ENCODE measurements at places on chromosomes 13 and 19.

- DNase-seq, result no peak
These were observed 4.0 kb downstream of the TCF3 start for GRCh38 chr19:1648459-1648849.

DNA sequence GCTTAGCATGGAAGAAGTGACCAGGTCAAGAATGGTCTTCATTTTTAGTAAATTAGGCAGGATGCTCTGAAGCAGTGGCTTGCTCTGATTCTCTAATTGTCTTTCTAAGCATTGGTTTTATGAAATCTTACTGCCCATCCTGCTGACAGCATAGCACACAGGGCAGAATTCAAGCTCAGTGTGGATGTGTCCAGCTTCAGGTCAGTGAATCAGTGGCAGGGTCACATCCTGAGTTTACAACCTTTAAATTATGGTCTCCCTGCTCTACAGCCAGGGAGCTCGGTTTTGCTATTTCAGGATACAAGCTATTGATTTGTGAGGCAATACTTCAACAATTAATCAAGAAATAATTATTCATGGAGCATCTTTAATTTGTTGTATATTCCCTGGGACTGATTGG is 202.3 kb upstream of the RXFP2 start:
- no peak for DNase-seq

- no peak for DNase-seq
These were observed 124.0 kb upstream of the RNF113B start for GRCh38 chr13:98300956-98301641.

DNA sequence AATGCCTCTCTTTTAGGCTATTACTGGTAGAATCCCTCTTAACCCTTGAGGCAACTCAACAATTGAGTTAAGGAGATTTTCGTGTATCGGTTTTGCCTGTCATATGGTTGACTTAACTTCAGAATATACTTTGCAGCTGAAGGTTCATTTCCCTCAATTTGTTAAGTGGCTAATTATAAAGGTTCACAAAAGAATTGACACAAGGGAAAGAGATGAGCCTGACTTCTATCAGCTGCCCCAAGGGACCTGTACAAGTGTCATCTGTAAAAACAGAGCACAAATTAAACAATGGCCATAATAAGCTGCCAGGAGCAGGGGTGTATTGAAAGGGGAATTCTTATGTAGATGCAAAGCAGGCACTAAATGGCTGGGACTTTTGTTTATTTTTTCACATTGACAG is 334.8 kb upstream of the OBI1 start:
- no peak for DNase-seq

GRCh38 chr13:37985281-37985680 is 115.7 kb upstream of the TRPC4 start:
- DNase-seq, result no peak

DNA sequence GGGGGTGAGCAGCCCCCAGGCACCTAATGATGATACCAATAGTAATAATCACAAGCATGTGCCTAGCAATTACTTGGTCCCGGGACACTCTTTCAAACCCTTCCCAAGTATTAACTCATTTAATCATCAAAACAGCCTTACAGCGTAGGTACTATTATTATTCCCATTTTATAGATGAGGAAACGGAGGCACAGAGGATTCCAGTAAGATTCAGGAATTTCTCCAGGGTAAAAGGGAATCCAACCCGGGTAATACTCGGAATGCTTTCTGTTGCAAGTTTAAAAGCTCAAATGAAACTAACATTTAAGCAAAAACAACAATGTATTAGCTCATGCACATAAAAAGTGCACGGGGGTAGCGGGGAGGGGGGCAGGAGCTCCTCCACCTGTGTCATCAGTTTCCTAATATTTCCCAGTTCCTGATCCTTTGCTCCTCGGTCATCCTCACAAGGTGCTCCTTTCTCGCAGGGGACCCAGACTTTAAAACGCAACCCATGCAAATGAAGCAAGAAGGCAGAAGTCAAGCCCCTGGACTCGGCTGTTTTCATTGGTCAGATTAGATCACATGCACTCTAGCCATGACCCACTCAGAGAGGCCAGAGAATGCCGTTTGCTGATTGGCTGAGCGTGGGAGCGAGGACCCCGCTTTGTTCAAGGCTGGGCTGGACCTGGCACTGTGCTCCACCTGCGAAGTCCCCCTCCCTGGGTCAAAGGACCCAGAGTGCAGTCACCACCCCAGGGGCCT is 38.3 kb upstream of the C19orf12 start:
- no peak for DNase-seq

GRCh38 chr19:1532003-1532402 is 8.1 kb downstream of the PLK5 start:
- no peak for DNase-seq

GRCh38 chr19:48455908-48456562 is 661 bp downstream of the KCNJ14 start:
- peak; percentile 38 for DNase-seq

DNA sequence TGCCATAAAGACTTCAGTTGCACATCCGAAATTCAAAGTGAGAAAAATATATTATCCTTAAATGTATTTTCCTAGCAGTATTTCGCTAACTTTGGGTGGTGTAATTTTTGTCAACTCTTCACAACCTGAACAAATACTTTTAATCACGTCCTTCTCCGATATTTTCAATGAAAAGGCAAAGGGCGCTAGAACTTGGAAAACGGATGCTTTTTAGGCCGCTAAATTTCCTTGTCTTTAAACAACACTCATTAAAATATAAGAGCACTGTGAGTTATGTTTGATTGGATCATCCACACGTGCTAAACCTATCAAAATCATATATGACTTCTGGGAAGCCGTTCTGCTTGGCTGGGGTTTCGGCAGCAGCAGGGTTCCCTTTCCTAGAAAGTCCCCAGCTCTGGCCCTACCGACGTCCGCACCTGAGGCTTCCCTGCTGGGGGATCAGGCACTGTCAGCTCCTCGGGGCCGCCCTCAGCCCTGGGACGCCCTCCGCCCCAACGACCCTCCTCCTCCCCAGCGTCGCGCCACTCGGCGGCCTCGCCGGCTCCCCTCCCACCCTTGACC is 462 bp upstream of the MPHOSPH8 start:
- DNase-seq, result no peak

DNA sequence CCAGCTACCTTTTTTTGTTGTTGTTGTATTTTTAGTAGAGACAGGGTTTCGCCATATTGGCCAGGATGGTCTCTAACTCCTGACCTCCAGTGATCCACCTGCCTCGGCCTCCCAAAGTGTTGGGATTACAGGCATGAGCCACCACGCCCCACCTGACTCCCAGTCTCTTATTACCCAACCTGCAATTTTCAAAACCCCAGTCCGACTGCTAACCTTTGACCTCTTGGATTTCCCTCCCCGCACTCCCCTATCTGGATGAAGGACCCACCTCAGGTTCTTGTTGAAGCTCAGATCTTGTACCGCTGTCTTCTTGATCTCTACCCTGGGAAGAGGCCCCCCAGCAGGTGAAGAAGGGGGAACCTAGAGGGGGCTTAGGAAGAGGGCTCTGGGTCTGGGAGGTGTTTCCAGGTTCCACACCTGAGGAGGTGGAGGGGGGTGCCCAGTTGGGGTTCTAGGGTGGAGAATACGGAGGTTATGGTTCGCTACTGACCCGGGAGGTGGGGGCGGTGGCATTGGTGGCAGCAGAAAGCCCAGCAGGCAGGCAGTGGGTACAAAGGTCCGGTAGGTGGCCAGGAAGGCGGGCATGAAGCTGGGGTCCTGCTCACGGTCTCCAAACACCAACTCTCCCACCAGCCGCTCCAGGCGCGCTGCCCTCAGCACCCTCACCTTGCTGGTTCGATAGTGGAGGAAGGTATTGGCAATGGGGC is 2.6 kb downstream of the RGL3 start:
- no peak for DNase-seq

DNA sequence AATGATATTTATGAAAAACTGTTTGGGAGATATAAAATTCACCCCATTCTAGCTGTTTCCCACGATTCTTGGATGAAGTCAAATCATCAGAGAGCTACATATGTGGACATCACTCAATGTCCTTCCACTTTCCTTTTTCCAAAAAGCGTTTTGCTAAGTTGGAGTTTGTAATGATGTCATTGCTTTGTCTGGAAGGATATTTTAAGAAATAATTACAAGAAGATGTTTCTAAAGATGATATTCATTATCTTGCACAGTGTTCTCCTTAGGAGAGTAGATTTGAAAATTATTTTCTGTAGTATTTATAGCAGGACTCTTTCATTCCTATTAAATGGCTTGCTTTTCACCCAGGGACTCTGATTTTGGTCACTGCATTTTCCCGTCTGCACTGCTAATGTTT is 851.2 kb downstream of the EFNB2 start:
- no peak for DNase-seq

GRCh38 chr19:53951947-53952346 is 10.8 kb upstream of the CACNG8 start:
- DNase-seq, result no peak

DNA sequence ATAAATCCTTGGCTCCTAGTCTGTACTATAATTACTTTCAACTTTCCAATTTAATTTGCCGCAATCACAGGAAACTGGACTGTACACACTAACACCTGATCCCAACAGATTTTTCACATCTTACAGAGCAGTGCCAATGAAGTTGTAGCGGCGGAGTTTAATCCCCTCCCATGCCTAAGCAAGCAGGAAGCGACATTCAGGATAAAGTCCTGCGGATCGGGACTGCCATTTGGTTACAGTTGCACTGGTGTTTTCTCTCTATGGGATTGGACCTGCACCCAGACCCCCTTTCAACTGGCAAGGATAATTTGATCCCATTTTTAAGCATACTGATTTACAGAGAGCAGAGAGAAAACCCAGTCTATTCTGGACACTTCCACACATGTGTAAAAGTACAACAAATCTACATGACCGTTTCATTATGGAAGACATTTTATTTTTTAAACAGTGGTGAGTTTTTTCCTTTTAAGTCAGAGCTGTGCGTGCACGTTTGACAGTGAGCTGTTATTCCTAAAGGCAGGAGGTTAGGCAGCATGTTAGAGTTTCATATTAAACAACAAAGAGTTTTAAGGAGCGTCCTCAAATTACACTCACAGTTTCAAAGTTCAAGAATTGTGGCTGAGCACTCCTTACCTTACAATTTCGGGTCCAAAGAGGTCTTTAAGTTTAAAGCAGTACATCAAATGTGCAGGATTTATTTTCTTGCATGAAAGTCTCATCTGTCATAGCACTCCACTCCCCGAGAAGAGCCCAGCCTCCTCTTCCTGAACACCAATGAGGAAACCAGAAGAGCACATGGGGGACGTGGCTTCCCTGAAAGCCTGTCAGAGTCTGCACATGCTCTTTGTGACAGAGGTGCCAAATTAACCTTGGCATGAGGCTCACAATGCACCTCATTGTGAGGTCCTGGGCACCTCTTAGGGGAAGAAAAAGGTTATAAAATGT is 141.6 kb upstream of the RFC3 start:
- DNase-seq, result peak; percentile 53

GRCh38 chr13:100230769-100231149 is 141.9 kb downstream of the PCCA start:
- no peak for DNase-seq

GRCh38 chr13:84470528-84470927 is 588.3 kb upstream of the SLITRK1 start:
- DNase-seq, result no peak

DNA sequence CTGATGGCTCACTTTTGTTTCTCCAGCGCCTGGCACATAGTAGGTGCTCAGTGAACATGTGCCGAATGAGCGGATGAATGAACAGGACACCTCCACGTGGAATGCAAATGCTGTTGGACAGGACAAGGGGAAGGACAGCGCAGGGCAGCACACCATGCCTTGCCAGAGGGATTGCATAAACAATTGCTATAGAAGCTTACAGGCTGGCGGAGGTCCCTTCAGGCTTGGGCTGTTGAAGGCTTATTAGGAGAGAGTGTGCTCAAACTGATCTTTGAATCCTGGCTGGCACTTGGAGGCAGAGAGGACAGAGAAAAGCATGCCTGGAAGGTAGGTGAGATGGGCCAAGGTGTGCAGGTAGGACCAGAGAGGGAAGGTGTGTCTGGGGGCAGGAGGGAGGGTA is 35.9 kb upstream of the ZNF536 start:
- no peak for DNase-seq

DNA sequence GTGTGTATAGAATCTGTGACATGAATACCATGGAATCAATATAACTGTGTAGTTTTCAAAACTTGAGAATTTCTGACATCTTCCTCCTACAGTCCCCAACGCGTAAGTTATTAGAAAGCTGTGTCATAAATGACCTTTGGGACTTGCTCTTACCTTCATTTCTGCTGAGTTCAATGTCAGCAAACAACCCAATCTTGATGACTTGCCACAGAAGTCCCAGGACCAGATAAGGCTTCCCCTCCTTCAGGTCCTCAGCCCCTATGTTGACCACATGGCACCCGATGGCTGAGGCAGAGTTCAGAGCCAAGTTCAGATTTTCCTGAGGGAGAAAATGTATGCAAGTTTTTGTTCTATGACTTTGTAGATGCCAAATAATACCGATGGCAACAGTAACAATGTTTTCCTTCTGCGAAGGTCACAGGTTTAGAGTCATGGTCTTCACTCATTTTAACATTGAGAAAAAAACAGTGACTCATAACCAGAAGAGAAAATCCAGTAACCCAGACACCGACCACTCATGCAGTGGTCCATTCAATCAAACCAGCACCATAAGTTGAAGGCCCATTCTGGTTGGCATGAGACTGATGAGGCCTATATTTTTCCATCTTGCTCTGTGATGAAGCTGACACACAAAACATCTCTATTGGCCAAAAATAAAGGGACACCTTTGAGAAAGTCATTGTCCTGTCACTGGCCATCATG is 29.2 kb downstream of the LCP1 start:
- no peak for DNase-seq

- no peak for DNase-seq
These were observed 35.1 kb downstream of the MICU2 start for GRCh38 chr13:21568854-21569253.

DNA sequence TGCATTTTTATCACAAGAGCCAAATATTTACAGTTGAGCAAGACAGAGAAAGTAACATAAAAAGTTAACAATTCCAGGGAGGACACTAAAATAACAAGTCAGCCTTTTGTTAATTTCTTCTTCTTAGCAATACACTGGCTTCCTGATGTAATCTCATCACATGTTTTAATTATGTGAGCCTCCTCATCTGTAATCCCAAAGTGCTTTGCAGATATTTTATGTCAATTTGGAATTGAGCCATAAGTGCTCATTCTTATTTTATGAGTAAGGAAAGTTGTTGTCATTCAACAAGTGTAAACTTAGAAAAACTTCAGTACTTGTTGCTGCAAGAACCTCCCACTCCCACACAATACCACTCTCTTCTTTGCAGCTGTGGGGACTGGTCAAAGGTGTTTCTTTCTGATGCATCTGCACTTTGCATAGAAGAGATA is 223.6 kb downstream of the GPC6 start:
- DNase-seq, result no peak

GRCh38 chr19:16895467-16896145 is 6.8 kb downstream of the F2RL3 start:
- peak; percentile 48 for DNase-seq

GRCh38 chr13:51801631-51802099 is 2.3 kb downstream of the DHRS12 start:
- no peak for DNase-seq

- DNase-seq, result no peak
These were observed 371.4 kb downstream of the KCNRG start for GRCh38 chr13:50386541-50387050.

DNA sequence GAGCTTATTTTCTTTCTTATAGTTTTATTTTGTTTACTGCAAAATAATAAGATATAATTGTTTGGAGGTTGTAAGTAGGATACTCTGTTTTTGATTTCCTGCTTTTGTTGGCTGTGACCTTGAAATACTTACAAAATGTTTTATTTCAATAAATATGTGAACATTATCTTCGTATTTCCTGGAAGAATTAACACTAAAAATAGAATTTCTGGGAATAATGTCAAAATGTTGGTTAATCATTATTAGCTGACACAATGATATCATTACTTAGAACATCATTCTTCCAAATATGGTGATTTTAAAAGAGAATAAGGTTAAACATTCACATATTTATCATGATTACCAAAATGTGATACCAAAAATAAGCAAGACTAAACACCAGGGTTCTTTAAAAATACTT is 1148.6 kb upstream of the PRR20A start:
- DNase-seq, result no peak

All from NB4 (cell line).